Right cardiac atrium (tissue), 5 donors: ENCODE measurements at places on chromosomes 11 and 22.
A peak's percentile ranks its signal among the peaks of the same experiment; 100 is the strongest.

- no peak for DNase-seq
These were observed 3.2 kb downstream of the ATM start for GRCh38 chr11:108226036-108226435.

- DNase-seq = no peak
These were observed 101.2 kb upstream of the RAG2 start for GRCh38 chr11:36699271-36699670.

DNA sequence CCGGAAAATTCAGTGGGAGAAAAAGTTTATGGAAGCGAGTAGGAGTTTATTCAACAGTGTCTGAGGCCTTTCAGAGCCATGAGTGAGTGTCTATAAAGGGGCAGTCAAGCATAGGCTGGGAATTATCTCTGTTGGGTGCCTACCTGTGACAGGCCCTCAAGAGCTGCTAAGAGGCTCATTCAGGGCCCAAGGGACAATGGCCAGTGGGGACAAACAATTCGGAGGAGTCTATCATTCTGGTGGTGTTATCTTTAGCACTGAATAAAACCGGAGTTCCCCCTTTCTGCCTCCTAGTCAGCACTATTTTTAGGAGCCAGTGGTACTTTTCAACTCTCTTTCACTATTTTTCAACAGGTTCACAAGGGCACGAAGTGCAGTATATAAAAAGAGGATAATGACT is 89.5 kb upstream of the HTATIP2 start:
- no peak for DNase-seq

- DNase-seq = no peak
These were observed 35.0 kb upstream of the MAPK1 start for GRCh38 chr22:21902296-21903087.

DNA sequence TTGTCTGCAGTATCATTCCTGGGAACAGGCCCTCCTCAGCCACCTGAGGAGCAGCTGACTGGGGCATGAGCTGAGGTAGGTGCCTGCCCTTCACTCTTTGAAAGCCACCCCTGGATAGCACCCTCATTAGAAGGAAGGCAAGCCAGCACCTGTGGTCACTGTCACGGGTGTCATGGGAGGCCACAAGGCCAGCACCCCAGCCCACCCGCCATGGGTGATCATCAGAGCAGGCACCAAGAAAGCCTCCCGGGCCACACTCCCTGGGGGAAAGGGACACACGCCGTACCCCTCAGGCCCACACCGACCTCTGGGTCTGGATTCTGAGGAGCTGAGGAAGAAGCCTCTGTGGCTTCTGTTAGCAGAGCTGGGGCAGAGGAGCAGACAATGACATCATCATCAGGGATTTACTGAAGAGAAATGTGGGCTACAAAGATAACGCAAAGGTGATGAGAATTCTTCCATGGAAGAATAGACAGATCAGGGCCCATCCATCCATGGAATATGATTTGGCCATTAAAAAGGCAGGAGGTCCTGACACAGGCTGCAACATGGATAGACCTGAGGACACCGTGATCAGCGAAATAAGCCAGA is 16.7 kb upstream of the NAP1L4 start:
- DNase-seq = no peak

DNA sequence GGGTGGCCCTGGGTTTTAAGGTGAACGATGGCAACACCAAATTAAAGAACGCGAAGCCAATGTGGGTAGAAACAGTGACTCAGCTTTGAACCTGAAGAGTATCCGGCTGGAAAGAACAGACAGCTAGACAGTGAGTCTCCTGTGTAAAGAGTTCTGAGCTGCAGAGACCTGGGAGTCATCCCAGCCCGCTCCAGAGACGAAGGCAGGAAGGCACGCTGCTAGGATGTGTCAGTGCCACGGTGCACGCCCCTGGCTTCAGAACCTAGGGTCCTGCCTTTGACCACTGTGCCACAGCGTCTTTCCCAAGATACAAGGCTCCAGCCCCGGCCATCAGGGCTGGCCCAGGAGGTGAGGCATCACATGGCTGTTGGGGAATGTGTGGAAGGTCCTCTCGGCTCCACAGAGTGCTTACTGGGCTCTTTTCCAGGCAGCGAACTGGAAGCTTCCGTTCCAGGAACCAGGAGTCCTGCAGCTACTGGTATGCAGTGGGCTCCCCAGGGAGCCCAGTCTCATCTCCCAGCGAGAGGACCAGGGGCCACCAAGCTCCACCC is 29.9 kb downstream of the LRFN4 start:
- DNase-seq = peak; percentile 42

- DNase-seq = no peak
These were observed 146.0 kb upstream of the SEZ6L start for GRCh38 chr22:26023104-26023775.

- no peak for DNase-seq
These were observed 53.9 kb downstream of the CTNND1 start for GRCh38 chr11:57815476-57815875.

DNA sequence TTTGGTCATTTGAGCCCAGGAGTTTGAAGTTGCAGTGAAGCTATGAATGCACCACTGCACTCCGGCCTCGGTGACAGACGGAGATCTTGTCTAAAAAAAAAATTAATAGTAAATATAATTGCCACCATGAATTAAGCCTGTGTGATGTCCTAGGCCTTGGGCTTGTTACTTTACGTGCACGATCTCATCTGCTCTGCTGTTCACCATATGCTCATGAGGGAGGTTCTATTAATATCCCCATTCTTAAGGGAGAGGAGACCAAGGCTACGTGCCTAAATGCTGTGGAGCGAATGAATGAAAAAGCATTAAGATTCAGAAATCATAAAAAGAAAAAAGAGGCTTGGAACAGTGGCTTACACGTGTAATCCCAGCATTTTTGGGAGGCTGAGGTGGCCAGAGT is 2.6 kb upstream of the ATG2A start:
- no peak for DNase-seq

DNA sequence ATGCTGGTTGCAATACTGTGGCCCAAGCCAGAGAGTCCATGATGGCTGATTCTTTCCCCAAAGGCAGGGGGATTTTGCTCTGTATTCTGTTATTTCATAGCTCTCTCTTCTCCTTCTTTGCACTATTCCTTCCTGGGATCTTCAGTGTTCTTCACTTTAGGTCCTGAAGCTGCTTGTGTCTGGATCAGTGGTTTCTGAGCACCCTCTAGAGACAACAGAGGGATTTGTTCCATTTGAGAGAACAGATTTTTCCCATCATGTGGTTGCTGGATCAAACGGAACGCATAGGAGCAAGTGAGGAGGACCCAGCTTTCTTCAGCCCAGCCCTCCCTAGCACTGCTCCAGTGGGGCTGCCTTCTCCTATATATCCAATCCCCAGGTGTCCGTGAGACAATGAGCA is 68.7 kb upstream of the SYN3 start:
- DNase-seq = no peak

GRCh38 chr11:45816614-45817013 is 11.7 kb downstream of the SLC35C1 start:
- DNase-seq = no peak

DNA sequence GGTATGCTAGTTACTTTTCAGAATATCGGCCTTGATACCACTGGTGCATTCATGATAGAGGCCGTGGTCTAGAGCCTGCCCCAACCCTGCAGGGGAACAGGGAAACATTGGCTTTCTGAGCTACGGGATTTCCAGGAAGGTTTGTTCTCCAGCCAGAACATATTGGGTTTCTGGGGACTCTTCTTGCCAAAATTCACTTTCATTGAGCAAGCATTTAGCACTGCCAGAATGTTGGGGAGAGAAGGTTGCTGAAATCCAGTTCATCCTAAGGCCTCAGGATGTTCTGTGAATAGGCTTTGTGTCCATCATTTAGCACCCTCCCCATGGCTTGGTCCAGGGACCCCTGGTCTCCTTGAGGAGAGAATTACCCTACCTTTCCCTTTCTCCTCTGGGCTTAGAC is 36.7 kb downstream of the DRG1 start:
- DNase-seq = no peak

- DNase-seq = no peak
These were observed 13.8 kb downstream of the PRRG4 start for GRCh38 chr11:32843544-32843943.

DNA sequence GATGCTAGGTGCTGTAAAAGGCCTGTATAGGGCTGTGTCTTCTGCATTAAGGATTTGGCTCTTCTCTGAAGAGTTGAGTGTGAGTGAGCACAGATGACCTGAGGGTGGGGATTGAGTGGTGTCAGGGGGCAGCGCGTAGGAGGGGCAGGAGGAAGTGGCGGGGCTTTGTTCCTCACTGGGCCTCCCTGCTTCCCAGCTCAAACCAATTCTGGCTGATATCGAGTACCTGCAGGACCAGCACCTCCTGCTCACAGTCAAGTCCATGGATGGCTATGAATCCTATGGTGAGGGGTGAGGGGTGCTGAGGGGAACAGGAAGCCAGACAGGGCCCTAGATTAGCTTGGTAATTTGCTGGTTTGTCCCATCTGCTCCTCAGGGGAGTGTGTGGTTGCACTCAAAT is 9.1 kb downstream of the PHOX2A start:
- DNase-seq = no peak

DNA sequence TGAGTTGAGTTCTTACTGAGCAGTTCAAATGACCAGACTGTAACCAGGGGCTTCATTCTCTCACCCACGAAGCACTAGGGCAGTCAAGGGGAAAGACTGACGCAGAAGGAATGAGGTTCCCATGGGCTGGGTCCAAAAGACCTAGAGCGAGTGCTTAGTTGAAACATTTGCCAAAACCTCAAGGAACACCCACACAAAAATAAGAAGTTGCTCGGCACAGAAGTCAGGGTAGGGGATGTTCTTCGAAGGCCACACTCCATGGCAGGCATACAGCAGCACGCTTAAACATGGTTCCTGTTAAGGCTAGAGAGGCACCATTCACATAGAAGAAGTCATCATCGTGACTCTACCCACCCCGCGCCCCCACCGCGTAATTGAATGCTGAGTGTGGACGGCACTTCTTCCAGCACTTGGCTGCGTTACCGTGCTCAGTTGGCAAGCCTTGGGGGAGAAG is 52.9 kb downstream of the TIMP3 start:
- DNase-seq = peak; percentile 87

DNA sequence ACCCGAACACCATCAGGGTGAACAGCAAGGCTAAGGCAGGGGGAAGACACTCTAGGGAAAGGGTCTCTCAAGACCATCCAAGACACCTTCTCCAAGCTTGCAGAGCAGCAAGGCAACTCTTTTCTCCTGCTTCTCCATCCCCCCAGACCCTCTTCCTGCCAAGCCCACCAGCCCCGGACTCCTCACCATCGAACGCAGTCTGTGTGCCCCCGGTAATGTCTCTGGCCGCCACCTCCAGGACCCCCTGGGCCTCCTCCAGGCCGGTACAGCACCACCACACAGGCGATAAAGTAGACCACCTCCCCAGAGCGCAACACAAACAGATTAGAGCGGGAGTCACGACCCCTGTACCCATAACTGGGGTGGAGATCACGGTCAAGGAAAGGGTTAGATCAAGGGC is 3.8 kb downstream of the EML3 start:
- DNase-seq = no peak
